SK-N-DZ (cell line): ENCODE measurements at places on chromosomes 6 and 20.

DNA sequence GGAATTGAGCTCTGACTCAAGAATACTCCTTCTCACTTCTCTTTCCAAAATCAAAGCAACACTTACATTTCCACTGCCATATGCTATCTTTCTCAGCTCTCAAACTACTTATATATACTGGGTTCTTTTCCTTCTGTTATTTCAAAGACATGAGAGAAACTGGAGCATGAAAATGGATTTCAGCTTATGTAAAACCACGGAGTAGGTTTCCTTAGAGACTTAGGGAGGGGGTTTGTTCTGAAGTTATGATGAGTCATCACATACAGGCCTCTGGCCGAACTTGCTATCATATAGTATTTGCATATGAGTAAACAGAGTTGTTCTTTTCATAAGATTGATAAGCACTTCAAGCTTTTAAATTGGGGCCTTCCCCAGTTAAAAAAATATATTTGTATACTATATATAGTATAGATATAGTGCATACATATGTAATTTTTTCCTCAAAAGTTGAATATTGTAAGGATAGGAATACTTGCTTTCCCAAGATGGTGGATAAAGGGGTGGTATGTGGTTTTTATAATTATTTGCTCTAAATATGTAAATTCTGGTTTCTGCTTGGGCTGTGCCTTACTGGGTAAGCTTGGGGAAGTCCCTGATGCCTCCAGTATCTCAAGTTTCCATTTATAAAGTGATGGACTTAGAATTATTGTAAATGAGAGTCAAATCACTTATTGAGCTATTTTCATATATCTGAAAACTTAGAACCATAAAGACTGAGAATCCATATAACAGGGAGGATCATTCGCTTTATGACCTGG lies 273.9 kb downstream of the RFPL4B start:
- no peak for DNase-seq

DNA sequence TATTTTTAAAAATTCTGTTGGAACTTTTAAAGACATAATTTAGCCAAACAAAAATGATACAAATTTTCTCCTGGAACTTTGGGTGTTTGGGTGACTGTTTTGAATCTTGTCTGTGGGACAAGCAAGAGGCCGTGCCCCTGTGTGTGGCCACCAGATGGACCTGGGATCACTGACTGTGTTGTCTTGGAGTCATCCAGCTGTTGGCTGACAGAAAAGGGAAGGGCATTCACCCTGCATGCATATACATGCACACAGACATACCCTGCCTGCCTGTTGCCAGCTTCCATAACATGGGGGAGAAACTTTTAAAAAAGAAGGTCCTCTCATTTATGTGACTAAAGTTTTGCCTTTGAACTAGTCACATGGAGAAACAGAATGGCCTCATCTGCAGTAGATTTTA lies 72.7 kb downstream of the BLOC1S5 start:
- DNase-seq: no peak

DNA sequence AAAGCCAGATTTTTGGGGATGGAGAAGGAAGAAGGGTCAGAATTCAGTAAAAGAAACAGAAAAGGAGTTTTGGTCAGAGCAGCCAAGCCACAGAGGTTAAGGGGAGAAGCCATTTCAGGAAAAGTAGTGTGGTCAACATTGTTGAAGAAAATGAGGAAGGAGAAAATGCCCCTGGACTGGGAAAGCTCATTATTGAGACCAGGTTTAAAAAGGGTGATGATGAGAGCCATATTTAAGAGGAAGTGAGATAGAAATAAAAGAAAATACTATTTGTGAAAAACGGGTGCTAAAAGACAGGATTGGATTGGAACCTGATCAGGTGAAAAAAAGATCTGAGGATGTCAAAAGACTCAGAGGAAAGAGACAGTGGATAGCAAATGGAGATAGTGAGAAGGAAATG lies 75.8 kb downstream of the CEP162 start:
- no peak for DNase-seq

DNA sequence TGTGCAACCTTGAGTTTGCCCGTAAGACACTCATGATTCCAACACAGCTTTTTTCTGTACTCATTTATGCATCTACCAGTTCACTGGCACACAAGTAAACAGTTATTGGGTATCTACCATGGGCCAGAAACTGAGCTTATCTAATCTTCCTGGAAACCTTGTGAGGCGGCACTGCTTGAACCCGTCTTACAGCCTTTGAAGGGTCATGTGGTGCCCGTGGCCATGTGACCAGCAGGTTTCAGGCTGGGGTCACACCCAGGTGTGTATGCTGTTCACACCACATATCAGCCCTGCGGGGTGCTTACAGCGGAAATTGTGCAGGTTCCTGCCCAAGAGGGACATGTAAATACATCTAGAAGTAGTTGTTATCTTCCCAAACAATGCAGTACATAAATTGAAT lies 6.1 kb downstream of the THBD start:
- no peak for DNase-seq

DNA sequence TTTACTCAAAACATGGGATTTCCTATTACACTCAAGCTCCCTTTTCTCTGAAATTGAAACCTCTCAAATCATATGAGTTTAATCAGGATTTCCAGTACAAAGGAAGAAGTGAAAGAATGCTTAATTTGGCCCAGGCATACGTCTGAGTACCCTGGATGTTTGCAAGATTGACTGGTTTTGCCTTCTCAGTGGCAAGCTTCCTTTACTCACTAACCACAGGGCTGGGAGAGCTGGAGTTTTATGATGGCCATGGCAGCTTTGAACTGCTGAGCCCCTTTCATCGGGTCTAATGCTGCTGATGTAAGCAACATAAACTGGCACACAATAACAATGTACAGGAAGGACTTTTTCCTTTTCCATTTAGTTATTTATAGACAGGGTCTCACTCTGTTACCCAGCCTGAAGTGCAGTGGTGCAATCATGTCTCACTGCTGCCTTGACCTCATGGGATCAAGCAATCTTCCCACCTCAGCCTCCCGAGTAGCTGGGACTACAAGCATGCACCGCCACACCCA lies 194.8 kb downstream of the SLC35F1 start:
- DNase-seq: no peak

GRCh38 chr6:131379948-131380347 lies 193.1 kb upstream of the ARG1 start:
- DNase-seq: no peak

- peak; percentile 51 for DNase-seq
Observed at GRCh38 chr20:29874476-29875202, 1382.8 kb upstream of the DEFB115 start.

DNA sequence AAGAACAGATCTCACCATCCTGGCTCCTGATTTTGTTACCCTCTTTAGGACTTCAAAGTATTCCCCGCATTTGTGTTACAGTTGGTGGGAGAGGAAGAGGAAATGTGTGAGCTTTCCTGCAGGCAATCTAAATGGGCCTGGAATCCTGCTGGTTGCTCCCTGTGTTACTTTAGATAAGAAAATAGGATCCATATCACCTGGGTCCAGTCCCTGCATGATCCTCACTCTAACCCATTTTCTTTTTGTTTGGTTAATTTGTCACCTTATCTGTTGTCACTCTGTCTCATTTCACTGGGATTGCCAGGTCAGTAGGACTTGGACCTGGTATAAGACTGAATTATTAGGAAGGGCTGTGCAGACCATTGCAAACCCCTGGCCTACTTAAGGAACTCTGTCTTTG lies 175.9 kb upstream of the GJE1 start:
- no peak for DNase-seq

GRCh38 chr6:117200067-117200466 lies 65.3 kb upstream of the VGLL2 start:
- no peak for DNase-seq
